Activated CD4-positive, alpha-beta memory T cell treated with anti-CD3 and anti-CD28 coated beads for 36 hours (primary cell): ENCODE measurements at places on chromosomes 5 and 9. TPM values are rescaled to one million over a fixed set of nuclear protein-coding genes. Genes with fewer than 3 reads are reported as not detected.

RHOBTB3 gene
- 0.97 TPM for total RNA-seq

COQ4 gene
- total RNA-seq = 35.5 TPM

FOXI1 gene
- not detected for total RNA-seq

ENTREP1 gene
- 0.07 TPM for total RNA-seq

NTRK2 gene
- 0.45 TPM for total RNA-seq

HMHB1 gene
- total RNA-seq = not detected

LIX1 gene
- total RNA-seq = not detected
